ENCODE measurements at places on chromosomes 2 and 18. TPM values are rescaled to one million over a fixed set of nuclear protein-coding genes. Genes with fewer than 3 reads are reported as not detected.

LHCGR gene
- total RNA-seq: under 0.01 TPM

IL36A gene
- not detected for total RNA-seq

CD8B gene
- not detected for total RNA-seq

AQP4 gene
- total RNA-seq: not detected

NCKAP1 gene
- 236 TPM for total RNA-seq

COL3A1 gene
- 3,024 TPM for total RNA-seq

C1QL2 gene
- not detected for total RNA-seq

MAP3K19 gene
- not detected for total RNA-seq

ESPNL gene
- total RNA-seq: 4.2 TPM

ALK gene
- not detected for total RNA-seq

MAL gene
- not detected for total RNA-seq

RIT2 gene
- total RNA-seq: not detected

CRYGD gene
- not detected for total RNA-seq

ABCG8 gene
- not detected for total RNA-seq

CREG2 gene
- total RNA-seq: not detected

C2orf68 gene
- total RNA-seq: 26.8 TPM

ABCB11 gene
- total RNA-seq: under 0.01 TPM

MAP2 gene
- total RNA-seq: 37.1 TPM

MTCL1 gene
- 80.5 TPM for total RNA-seq

UGT1A3 gene
- total RNA-seq: not detected

FABP1 gene
- total RNA-seq: not detected

KRTCAP3 gene
- not detected for total RNA-seq

GALNT13 gene
- total RNA-seq: 1.7 TPM

PLGLB1 gene
- total RNA-seq: 0.32 TPM

MTERF4 gene
- 18.0 TPM for total RNA-seq

ASPRV1 gene
- under 0.01 TPM for total RNA-seq

LYPD6 gene
- total RNA-seq: 5.2 TPM

SERPINB12 gene
- not detected for total RNA-seq

TMEM182 gene
- 1.3 TPM for total RNA-seq

RAD51AP2 gene
- under 0.01 TPM for total RNA-seq

CCDC148 gene
- 0.32 TPM for total RNA-seq

CXCR2 gene
- total RNA-seq: not detected

ACMSD gene
- total RNA-seq: not detected

CYP1B1 gene
- 6.5 TPM for total RNA-seq

DHRS9 gene
- not detected for total RNA-seq

CARF gene
- total RNA-seq: 5.8 TPM

DSG4 gene
- not detected for total RNA-seq

UPP2 gene
- not detected for total RNA-seq

GLI2 gene
- total RNA-seq: 22.5 TPM

OTOS gene
- not detected for total RNA-seq
